ENCODE measurements at places on chromosomes 1 and 21.

DNA sequence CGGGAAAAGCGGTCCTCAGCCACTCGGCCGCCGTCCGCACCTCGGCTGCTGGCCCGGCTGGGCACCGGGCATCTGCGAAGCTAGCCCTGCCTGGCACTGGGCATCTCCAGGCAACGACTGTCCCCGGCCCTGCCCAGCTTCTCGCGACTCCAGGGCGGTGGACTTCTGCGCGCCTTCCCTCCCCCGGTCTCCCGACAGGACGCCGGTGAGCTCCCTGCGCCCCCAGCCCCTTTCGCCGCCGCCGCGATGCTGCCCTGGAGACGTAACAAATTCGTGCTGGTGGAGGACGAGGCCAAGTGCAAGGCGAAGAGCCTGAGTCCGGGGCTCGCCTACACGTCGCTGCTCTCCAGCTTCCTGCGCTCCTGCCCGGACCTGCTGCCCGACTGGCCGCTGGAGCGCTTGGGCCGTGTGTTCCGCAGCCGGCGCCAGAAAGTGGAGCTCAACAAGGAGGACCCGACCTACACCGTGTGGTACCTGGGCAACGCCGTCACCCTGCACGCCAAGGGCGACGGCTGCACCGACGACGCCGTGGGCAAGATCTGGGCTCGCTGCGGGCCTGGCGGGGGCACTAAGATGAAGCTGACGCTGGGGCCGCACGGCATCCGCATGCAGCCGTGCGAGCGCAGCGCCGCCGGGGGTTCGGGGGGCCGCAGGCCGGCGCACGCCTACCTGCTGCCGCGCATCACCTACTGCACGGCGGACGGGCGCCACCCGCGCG lies 514 bp downstream of the FAM43B start:
- DNase-seq, result no peak

- peak; percentile 70 for DNase-seq
Observed at GRCh38 chr1:31955917-31956736, 18.0 kb upstream of the PTP4A2 start.

DNA sequence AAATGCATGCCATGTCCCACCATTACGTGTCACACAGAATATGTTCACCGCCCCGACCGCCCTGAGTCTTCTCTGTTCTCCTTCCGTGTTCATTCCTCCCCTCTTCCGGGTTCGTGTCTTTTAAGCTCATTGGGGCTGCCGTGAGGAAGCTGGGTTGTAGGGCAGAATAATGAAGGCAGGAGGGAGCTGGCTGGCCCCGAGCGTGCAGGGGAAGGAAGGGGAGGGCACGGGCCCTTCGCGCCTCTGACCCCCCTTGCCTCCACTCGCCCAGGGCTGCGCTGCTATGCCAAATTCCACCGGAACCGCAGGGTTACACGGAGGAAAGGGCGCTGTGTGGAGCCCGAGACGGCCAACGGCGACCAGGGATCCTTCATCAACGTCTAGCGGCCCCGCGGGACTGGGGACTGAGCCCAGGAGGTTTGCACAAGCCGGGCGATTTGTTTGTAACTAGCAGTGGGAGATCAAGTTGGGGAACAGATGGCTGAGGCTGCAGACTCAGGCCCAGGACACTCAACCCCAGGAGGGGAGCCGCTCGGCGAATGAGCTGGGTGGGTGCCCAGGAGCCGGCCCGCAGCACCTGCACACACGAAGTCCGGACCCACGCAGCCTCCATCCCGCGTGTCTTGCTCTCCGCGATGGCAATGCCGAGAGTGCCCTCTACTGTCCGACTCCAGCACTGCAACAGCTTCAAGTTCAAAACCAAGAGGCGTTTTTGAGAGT lies 16.5 kb upstream of the AGTRAP start:
- DNase-seq, result peak; percentile 79

DNA sequence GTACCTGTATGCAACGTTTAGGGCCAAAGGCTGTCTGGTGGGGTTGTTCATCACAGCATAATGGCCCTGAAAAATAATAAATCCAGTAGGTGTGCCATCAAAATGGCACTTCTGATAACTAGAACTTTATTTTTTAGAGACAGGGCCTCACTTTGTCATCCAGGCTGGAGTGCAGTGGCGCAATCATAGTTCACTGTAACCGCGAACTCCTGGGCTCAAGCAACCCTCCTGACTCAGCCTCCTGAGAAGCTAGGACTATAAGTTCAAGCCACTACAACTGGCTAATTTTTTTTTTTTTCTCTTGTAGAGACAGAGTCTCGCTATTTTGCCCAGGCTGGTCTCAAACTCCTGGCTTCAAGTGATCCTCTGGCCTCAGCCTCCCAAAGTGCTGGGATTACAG lies 4.7 kb downstream of the SNAPIN start:
- DNase-seq, result no peak

- DNase-seq, result no peak
Observed at GRCh38 chr1:168338589-168339503, 58.2 kb downstream of the TBX19 start.

GRCh38 chr1:26993237-26994019 lies at the start of gene TRNP1:
Gene TRNP1, plus strand, starts transcription at chr1:26993692. Its CDS starts 95 bp downstream, at chr1:26993787.
- peak; percentile 60 for DNase-seq

- no peak for DNase-seq
Observed at GRCh38 chr1:162663086-162663485, 30.8 kb downstream of the DDR2 start.

DNA sequence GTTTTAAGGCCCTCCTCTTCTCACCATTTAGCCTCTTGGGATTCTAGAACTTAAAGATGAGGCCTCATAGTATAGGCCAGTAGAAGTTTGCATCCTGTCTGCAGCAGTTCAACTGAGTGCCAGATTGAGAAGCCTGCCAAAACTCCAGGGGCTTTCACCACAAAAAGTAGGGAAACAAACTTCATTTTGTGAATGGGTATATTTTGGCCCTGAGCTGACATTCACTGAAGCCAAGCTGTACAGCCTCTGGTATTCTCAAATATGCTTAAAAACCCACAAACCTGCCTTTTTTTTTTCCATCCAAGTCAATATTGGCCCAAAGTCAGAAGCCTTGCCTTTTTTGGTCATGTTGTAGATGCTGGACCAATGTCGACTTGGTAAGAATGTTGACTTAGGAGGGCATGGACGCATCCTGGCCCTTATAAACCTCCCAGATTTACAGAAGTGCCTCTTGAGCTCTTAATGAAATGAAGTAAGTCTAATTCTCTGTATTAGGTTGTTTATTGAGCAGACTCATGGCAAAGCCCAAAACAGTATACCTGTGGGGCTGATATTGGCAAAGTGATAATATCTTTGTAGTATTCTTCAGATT lies 337.5 kb downstream of the CHRM3 start:
- DNase-seq, result no peak

DNA sequence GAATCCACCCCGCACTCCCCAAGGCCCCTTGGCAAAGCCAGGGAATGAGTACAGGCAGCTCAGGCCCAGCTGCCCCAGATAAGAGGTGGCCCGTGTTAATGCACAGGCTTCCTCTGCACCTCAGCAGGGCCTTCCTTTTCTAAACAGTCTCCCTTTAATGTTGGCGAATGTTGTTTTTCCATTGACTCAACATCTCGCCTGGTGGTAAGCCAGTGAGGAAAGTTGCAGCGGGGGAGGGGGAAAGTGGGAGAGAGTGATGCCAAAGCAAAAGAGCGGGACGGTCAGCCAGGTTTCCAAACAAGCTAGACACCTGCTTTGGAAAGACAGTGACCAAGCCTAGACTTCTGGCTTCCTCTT lies 10.3 kb upstream of the PROX1 start:
- no peak for DNase-seq

- DNase-seq, result peak; percentile 70
Observed at GRCh38 chr1:26744075-26744959, 43.4 kb upstream of the PIGV start.

- DNase-seq, result no peak
Observed at GRCh38 chr1:155272466-155273342, 600 bp downstream of the CLK2 start.

DNA sequence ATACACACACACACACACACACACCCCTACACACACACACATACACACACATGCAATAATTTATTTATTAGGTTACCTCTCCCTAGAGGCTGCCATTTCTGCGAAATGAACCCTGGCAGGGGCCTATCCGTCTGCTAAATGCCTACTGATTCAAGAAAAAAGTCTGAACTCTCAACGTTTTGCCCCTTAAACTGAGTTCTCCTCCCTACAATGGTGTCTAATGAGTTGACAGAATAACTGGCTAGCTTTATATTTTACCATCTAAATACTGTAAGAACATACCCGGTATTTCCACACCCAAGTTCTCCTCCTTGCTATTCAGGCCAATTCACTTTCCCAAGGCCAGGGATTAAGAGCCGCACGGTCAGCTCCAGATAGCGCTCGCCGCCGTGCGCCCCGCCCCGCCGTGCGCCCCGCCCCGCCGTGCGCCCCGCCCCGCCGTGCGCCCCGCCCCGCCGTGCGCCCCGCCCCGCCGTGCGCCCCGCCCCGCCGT lies 339 bp upstream of the RNPC3 start:
- DNase-seq, result no peak

GRCh38 chr1:184387476-184388318 lies 868 bp downstream of the C1orf21 start:
- no peak for DNase-seq

- no peak for DNase-seq
Observed at GRCh38 chr1:100028765-100029164, 59.0 kb downstream of the SLC35A3 start.

- DNase-seq, result no peak
Observed at GRCh38 chr1:20462397-20462796, 23.6 kb downstream of the CAMK2N1 start.

GRCh38 chr1:201491896-201492511 lies 14.9 kb downstream of the CSRP1 start:
- DNase-seq, result no peak

DNA sequence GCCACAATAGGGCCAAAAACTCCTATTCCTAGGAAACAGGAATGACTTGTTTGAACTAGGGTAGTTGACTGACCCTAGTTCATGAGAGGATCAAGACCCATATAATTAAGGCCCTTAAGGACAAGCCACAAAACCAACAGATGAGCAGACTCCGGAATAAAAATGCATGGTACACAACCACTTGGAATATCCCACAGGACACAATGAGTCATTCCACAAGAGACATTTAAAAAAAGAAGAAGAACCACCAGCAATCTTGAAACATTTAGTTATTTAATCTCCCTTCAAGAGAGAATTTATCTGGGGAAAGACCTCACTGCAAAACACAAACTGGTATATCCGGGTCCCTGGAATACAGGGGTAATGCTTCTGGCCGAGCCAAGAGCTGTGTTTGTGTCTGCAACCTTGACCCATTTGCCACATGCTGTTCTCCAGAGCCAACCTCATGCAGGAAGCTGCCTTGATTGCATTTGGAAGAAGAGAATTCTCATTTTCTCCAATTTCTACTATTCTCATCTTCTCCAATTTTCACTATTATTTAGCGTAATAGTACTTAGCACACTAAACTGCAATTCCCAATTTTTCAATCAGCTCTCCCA lies 135.5 kb downstream of the TGFBR3 start:
- no peak for DNase-seq

DNA sequence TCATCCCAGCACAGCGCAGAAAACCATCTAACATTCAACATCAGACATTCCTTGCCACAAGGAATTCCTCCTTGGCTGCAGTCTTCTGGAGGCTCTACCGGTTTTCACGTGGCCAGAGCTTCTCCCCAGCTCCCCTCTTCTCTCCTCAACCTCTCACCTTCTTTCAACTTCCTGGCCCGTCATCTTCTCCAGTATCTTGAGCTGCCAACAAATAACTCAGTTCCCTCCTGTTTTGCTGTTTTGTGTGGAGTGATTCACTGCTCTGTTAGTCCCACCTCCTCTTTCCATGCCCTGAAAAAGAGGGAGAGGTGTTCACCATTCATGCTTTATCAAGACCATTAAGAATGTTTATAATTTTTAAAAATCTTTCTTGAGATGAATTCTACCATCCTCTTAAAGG lies 32.6 kb downstream of the PIGM start:
- DNase-seq, result no peak

- no peak for DNase-seq
Observed at GRCh38 chr1:117679299-117679698, 73.5 kb downstream of the TENT5C start.

DNA sequence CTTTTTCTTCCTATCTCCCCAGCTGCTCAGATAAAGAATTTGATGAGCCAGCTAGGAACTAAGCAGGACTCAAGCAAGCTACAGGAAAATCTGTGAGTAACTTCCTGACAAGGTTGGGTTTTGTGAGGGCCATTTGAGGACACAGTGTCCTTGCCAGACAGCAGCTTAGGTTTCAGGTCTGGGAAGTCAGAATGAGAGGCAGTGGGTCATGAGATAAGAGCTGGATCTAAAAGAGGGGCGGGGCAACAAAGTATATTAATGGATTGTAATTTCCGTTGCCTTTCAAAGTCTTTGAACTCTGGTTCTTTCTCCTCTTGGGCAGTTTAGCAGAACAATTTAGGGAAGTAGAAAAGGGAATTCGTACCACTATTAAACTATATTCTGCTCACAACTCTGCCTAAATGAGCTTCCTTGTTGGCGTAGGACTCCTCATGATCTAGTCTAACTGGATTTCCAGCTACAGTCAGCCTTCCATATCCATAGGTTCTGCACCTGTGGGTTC lies 16.6 kb downstream of the STX12 start:
- no peak for DNase-seq

- no peak for DNase-seq
Observed at GRCh38 chr1:196148367-196148970, 459.8 kb downstream of the KCNT2 start.

DNA sequence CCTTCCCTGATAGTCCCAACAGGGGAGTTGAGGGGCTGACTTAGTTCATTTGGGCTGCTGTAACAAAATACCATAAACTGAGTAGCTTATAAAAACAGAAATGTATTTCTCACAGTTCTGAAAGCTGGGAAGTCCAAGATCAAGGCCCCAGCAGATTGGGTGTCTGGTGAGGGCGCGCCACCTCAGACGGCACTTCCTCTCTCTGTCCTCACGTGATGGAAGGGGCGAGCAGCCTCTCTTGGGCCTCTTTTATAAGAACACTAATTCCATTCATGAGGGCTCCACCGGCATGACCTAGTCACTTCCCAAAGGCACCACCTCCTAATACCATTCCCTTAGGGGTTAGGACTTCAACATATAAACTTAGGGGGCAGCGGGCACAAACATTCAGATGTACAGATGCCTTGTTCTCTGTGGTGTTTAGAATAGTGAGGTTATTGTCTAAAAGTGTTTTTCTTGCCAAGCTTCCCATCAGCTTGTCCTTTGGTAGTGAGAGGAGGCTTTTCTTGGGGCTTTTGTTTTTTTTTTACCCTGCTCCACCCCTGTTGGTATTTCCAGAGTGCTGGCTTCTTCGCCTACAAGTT lies 20.3 kb downstream of the NIPAL3 start:
- no peak for DNase-seq

- DNase-seq, result no peak
Observed at GRCh38 chr1:52937433-52938182, 10.5 kb downstream of the SCP2 start.

GRCh38 chr1:52552236-52552504 lies 722 bp downstream of the TUT4 start:
- peak; percentile 54 for DNase-seq

DNA sequence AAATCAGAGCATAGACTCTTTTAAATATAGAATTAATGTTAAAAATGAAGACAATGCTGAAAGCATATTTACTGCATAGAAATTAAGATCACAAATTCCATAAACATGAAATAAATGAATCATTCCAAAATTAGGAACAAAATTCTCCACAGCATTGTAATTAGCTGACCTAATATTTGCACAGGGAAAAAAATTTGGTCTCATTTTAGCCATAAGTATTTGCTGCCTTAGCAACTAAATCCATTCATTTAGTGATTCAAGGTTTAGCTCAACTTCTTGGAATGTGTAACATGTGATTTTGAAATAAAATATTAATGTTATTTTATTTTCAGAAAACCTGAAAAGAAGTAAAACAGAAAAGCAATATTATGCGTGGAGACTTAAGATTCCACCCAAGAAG lies 25.5 kb downstream of the ADAMTS5 start:
- no peak for DNase-seq

All from effector memory CD4-positive, alpha-beta T cell (primary cell).